ENCODE measurements at places on chromosomes 16 and 17.

GRCh38 chr17:75553295-75554110 is 28.0 kb downstream of the LLGL2 start:
- DNase-seq = no peak

DNA sequence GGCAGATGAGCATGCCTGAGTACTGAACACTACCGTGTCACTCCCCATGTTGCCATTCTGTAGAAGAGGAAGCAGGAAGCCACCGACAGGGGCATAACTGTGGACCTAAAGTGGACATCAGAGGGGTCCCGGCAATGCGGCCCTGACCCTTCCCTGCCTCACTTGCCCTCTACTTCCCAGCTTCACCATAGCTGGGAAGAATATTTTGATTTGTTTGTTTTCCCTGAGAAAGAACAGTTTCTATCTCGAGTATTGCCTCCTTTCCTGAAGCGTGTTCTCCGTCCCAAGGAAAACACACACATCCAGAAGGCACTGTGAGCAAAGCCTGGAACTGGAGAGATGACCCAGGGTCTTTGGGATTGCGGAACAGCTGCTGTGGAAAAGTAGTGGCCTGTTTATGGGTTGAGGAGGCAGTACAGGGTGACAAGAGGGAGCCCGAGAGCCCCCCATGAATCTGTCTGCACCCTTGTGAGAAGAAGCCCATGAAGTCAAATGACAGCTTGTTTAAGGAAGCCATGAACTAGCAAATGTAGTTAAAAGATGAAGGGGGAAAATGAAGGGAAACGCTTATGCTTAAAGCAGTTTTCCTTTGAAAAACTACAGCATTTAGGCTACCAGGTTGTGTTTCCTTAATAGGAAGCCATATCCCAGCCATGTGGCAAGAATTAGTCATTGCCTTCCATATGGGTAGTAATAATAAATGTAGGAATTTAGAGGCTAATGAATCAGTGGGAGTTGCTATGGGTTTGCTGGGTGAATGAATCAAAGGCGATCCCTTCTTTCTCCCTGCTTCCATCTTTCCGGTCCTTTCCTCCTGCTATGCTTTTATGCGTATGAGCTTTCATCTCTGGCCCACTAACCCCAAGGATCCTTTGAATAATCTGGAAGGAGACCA is 90.0 kb upstream of the TBX2 start:
- DNase-seq = no peak

GRCh38 chr17:56085576-56086267 is 67.6 kb upstream of the ANKFN1 start:
- no peak for DNase-seq

DNA sequence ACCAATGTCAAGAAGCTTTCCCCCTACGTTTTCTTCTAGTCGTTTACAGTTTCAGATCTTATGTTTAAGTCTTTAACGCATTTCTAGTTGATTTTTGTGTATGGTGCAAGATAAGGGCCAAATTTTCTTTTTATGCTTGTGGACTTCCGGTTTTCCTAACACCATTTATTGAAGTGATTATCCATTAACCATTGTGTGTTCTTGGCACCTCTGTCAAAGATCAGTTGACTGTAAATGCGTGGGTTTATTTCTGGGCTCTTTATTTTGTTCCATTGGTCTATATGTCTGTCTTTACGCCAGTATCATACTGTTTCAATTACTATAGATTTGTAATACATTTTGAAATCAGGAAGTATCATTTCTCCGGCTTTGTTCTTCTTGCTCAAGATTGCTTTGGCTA is 49.5 kb downstream of the CEP112 start:
- DNase-seq = no peak

DNA sequence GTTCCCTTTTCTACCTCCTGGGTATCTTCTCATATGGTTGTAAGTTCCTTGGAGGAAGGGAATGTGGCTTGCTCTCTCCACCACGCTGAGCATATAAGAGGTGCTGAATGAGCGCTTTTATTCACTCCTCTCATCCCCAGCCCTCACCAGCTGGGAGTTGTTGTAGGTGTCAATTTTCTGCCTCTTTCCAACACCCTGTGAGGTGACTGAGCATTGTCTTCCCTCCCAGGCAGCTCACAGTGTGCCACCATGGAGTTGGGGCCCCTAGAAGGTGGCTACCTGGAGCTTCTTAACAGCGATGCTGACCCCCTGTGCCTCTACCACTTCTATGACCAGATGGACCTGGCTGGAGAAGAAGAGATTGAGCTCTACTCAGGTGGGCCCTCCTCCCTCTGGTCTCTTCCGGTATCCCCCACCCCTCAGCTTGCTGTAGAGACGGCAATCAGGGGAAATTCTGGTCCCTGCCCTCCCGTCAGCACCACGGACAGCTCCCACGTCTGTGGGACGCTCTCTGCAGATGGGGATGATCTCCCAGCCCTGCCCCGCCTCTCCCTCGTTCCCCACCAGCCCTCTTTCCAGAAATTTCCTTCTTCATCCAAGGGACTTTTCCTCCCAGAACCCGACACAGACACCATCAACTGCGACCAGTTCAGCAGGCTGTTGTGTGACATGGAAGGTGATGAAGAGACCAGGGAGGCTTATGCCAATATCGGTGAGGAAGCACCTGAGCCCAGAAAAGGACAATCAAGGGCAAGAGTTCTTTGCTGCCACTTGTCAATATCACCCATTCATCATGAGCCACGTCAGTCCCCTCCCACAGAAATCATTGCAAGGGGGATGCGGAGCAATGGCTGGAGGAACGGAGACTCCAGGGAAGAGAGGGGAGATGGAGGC is 18.3 kb downstream of the CIITA start:
- peak; percentile 41 for DNase-seq

Measured in MV-4-11 (cell line).